ENCODE measurements at places on chromosomes 12 and 14. TPM values are rescaled to one million over a fixed set of nuclear protein-coding genes. Genes with fewer than 3 reads are reported as not detected.

DNA sequence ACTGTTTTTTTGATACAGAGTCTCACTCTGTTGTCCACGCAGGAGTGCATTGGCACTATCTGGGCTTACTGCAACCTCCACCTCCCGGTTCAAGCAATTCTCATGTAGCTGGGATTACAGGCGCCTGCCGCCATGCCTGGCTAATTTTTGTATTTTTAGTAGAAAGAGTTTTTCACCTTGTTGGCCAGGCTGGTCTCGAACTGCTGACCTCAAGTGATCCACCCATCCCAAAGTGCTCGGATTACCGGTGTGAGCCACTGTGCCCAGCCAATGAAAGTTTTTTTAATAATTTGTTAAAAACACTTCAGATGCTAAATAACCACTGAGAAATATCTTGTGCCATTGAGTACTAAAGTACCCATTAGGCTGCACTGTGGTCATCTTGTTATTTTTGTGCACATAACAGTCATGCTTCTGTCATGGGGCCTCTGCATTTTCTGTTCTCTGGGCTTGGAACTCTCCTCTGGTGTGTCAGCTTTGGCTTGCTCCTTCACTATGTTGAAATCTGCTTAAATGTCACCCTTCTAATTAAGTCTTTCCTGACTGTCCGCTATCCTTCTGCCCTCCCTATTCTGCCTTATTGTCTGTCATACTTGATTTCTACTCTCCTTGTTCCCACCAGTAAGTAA, 105.1 kb downstream of the KTN1 start:
- DNase-seq: no peak
- no peak overlapping the region for H3K4me3 ChIP-seq
- H3K36me3 ChIP-seq: peaks cover 7% of the 10 kb centered on the region
- H3K27me3 ChIP-seq: no peaks in the 10 kb centered on the region
- no peaks in the 10 kb centered on the region for H3K4me1 ChIP-seq
- H3K27ac ChIP-seq: no peak overlapping the region

GRCh38 chr14:31536201-31536960, 24.8 kb upstream of the NUBPL start:
- H3K27me3 ChIP-seq: no peaks in the 10 kb centered on the region
- H3K4me1 ChIP-seq: no peaks in the 10 kb centered on the region
- no peak for DNase-seq
- H3K27ac ChIP-seq: no peak overlapping the region
- H3K36me3 ChIP-seq: no peaks in the 10 kb centered on the region
- no peak overlapping the region for H3K4me3 ChIP-seq

GRCh38 chr14:69683971-69684370, 72.6 kb downstream of the SUSD6 start:
- H3K27ac ChIP-seq: no peak overlapping the region
- no peaks in the 10 kb centered on the region for H3K4me1 ChIP-seq
- no peak for DNase-seq
- no peak overlapping the region for H3K4me3 ChIP-seq
- H3K36me3 ChIP-seq: no peaks in the 10 kb centered on the region

DNA sequence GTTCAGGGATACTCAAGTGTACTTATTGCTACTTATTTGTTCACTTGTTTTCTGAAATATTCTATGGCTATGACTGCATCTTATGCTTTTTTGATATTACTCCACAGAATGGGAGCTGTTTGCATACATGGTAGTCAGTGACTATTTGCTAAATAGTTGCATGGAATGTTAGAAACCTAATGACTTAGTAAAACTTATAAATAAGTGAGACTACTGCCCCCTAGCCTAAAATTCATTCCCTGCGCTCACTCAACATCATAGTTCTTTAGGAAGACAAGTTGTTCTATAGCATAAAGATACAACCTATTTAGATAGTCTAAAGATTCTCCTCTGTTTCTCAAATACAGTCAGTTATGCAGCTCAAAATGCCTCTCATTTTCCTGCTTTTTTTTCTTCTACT, 305.5 kb downstream of the CEP128 start:
- no peaks in the 10 kb centered on the region for H3K36me3 ChIP-seq
- no peak overlapping the region for H3K27ac ChIP-seq
- peaks cover 21% of the 10 kb centered on the region for H3K4me1 ChIP-seq
- DNase-seq: no peak

Gene RD3L
- not detected for total RNA-seq

Gene SEC23A
- total RNA-seq: 81.7 TPM

Gene KLRF1
- total RNA-seq: not detected

Measured in HCT116 (cell line).